Adrenal gland (tissue), 19 donors: ENCODE measurements at places on chromosomes 7 and 10. TPM values are rescaled to one million over a fixed set of nuclear protein-coding genes. Genes with fewer than 3 reads are reported as not detected.
A peak's percentile ranks its signal among the peaks of the same experiment; 100 is the strongest.

ADARB2 gene
- 2.2 TPM for total RNA-seq

GRCh38 chr7:12572941-12573575 lies 2.5 kb downstream of the SCIN start:
- H3K4me3 ChIP-seq: no peak overlapping the region
- peaks cover 12% of the 10 kb centered on the region for H3K27me3 ChIP-seq
- H3K4me1 ChIP-seq: no peaks in the 10 kb centered on the region
- H3K36me3 ChIP-seq: no peaks in the 10 kb centered on the region

DNA sequence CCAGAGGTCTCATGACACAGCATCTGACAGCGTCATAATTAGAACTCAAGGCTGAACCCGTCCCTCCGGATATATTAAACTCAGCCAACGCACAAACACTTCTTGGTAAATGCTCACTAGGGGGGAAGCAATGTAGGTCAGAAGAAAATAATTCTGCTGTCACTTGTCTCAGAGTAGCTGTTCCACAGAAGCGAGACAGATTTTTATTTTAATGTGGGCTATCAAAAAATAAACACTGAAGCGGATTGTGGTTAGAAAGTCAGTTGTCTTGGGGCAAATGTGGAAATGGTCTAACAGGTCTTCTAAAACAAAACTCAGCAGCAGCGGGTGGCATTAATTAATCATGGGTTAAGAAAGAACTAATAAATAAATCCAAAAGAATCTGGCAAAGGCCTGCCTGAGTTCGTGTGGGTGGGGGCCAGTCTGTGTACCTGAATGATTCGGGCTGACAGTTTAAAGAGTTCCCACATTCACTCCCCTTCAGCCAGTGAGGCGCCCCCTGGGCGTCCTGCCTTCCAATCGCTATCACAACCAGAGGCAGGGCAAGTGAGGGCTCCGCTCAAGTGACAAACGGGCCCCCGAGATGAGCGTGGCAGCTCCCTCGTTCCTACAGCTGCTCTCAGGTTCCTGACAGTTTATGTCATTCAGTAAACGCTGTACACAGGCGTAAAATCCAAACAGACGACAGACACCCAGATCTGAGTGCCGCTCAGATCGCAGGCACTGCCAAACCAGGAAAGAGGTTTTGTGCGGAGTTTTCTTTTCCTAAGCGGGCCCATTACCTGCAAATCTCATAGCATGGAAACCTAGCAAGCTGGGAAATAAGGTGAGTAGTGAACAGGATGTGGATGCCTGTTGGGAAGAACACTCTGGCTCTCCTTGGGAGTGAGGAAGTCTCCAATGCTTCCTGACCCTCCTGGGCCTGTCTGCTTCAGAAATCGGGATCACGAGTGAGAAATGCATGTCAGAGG lies 52.9 kb downstream of the NRAP start:
- no peak overlapping the region for H3K4me3 ChIP-seq
- H3K4me1 ChIP-seq: no peaks in the 10 kb centered on the region
- no peak for DNase-seq

- no peak overlapping the region for H3K4me3 ChIP-seq
- H3K27me3 ChIP-seq: no peaks in the 10 kb centered on the region
- no peak overlapping the region for H3K27ac ChIP-seq
- no peak for DNase-seq
Measured at GRCh38 chr7:150900675-150901074, 48.4 kb downstream of the AOC1 start.

DNA sequence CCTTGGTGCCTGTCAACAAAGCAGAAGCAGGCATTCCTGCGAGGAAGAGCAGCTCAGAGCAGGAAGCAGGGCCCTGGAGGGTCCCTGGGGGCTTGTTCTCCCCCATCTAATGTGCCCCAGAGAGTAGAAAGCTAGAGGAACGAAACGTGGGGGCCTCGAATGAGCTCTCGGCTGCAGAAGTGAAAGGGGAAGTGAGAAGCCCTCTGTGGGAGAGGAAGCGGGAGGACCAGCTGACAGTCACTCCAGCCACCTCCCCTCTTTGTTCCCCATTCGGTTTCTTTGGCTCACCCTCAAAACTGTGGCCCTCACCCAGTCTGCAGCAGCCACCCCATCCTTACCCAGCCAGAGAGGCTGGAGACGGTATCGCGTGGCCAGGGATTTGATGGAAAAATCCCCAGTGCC lies 25.0 kb downstream of the C10orf105 start:
- H3K27me3 ChIP-seq: no peaks in the 10 kb centered on the region
- H3K4me3 ChIP-seq: no peak overlapping the region
- H3K4me1 ChIP-seq: no peaks in the 10 kb centered on the region
- DNase-seq: peak; percentile 46
- H3K27ac ChIP-seq: peak overlapping the region; percentile 51
- H3K36me3 ChIP-seq: no peaks in the 10 kb centered on the region

GRCh38 chr10:126240483-126240882 lies 147.8 kb downstream of the ADAM12 start:
- no peaks in the 10 kb centered on the region for H3K27me3 ChIP-seq
- DNase-seq: no peak
- H3K4me1 ChIP-seq: no peaks in the 10 kb centered on the region

- H3K4me1 ChIP-seq: no peaks in the 10 kb centered on the region
- DNase-seq: no peak
- no peaks in the 10 kb centered on the region for H3K27me3 ChIP-seq
- H3K27ac ChIP-seq: no peak overlapping the region
- no peak overlapping the region for H3K4me3 ChIP-seq
Measured at GRCh38 chr7:1762238-1762945, 92.3 kb downstream of the ELFN1 start.

DNA sequence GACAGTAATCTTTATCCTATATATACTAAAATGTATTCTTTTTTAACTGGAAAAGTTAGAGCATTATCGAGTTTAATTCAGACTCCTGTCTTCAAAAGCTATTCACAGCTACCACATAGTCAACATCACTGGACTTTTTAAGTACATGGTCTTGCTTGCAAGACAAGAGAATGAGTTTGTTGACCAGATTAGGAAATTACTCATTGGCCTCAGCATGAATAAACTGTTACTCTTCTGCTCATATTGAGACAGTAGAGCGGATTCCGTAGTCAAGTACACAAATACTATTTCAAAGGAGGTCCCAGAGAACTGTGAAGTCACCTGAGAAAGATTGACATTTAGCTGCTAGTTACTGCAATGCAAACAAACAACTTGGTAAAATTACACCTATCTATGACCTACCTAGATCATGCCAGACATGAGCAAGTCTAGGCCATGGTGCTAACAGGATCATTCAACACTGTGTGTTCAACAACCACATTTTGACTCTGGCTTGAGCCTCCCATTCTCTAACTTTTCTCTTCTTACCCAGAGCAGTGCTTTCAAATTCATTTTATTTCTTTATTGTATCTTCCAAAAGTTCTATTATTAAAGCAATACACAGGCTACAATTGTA lies 280.9 kb downstream of the NEBL start:
- H3K4me3 ChIP-seq: no peak overlapping the region
- no peaks in the 10 kb centered on the region for H3K27me3 ChIP-seq
- no peaks in the 10 kb centered on the region for H3K4me1 ChIP-seq
- no peak overlapping the region for H3K27ac ChIP-seq

GRCh38 chr7:28755255-28755654 lies 202.9 kb downstream of the TRIL start:
- no peaks in the 10 kb centered on the region for H3K36me3 ChIP-seq
- H3K27me3 ChIP-seq: no peaks in the 10 kb centered on the region
- H3K4me3 ChIP-seq: no peak overlapping the region
- H3K4me1 ChIP-seq: no peaks in the 10 kb centered on the region
- H3K27ac ChIP-seq: no peak overlapping the region
- DNase-seq: no peak
